ENCODE measurements at places on chromosomes 7 and 10. TPM values are rescaled to one million over a fixed set of nuclear protein-coding genes. Genes with fewer than 3 reads are reported as not detected.

GRCh38 chr7:90232430-90232829 lies 12.5 kb upstream of the CFAP69 start:
- no peak for DNase-seq

DNA sequence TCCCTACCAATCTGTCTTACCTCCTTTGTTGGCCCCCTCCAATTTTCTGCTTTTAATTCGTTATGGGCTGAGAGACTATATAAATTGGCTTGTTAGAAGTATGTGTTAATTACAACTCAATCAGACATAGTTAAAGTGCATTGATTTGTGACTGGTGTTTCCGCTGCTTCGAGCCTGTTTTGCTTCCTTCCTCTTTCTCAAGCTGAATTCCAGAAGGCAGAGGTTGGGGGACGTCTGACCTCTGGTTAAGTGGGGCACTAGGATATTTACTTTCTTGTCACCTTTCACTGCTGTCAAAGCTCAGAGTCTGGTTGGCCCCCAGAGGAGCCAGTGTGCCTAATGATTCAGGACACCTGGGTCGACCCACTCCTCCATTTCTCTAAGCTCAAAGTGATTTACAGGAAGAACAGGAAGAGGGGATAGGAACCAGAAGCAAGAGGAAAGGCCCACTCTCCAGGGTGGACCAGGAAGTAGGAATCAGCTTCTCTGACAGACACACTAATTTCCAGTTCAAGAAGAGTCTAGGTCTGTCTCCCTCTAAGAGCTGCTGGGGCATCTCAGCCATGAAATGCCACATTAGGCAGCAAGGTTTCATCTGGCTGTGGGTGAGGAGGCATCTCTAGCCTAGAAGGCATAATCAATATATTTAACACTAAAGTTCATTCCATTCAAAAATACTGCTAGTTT lies 397.2 kb upstream of the NPVF start:
- DNase-seq: no peak

GRCh38 chr7:24793982-24794648 lies 36.9 kb upstream of the GSDME start:
- DNase-seq: no peak

DNA sequence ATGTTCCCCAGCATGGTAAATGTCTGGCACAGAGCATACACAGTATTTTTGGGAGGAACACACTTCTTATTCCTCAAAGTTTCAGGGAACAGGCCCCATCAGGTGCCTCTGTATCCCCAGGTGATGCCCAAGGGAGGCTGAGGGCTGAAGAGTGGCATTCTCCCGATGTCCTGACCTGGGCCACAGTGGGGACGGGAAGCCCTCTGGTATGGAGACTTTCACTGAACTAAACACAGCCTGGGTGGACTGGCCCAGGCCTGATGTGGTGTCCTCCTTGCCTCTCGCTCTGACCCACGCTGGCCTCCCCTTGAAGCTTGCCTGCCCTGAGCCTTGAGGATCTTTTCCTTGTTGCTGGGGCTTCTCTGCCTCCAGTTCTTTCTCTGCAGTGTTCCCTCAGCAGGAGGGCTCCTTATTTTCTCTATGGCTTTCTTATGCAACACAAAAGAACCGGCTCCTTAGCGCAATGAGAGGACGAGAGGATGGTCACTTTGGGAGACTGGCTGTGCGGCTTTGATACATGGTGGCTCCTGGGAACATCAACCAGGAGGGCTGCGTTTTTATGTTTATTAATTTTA lies 157.5 kb upstream of the TNS3 start:
- DNase-seq: no peak

The UCN3 gene
- 0.37 TPM for polyA plus RNA-seq

The HMX2 gene
- 1.5 TPM for polyA plus RNA-seq

The COPG2 gene
- 73.6 TPM for polyA plus RNA-seq

The VIPR2 gene
- 2.3 TPM for polyA plus RNA-seq

The NCF1 gene
- 2.2 TPM for polyA plus RNA-seq

The SPDYE6 gene
- polyA plus RNA-seq: not detected

The AGBL3 gene
- 9.1 TPM for polyA plus RNA-seq

The LDB3 gene
- 1.2 TPM for polyA plus RNA-seq
